ENCODE measurements at places on chromosomes 7 and 10.

GRCh38 chr7:73885975-73886798 lies 25.2 kb downstream of the TMEM270 start:
- no peak for DNase-seq

DNA sequence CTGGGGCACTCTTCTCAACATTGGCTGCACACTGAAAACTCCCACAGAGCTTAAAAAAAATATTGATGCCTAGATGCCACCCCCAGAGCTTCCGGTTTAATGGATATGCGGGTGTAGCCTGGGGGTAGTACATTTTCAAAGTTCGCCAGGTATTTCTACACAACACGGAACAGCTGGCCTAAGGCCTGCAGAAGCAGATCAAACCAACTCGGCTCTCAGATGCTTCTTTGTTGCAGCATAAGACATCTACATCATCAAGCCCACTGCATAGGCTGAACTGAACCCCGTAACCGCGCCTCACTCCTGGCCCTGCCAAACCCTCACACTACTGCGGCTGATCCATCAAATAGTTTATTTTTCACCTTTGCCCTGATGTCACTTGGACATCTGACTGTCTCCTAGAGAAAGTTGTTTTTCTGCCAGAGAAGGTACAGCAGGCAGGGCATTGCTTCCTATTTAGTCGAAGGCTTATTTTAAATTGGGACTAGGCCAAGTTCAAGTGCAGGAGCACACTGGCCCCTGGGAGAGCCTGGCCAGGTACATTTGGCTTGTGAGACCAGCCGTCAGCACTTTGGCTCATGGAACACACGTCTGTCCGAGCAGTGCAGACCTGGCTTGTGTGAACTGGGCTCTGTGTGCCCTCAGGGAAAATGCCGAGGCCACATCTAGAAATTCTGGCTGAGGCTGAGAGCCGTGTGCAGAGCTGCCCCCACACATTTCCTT lies 113.3 kb downstream of the TACC2 start:
- no peak for DNase-seq

DNA sequence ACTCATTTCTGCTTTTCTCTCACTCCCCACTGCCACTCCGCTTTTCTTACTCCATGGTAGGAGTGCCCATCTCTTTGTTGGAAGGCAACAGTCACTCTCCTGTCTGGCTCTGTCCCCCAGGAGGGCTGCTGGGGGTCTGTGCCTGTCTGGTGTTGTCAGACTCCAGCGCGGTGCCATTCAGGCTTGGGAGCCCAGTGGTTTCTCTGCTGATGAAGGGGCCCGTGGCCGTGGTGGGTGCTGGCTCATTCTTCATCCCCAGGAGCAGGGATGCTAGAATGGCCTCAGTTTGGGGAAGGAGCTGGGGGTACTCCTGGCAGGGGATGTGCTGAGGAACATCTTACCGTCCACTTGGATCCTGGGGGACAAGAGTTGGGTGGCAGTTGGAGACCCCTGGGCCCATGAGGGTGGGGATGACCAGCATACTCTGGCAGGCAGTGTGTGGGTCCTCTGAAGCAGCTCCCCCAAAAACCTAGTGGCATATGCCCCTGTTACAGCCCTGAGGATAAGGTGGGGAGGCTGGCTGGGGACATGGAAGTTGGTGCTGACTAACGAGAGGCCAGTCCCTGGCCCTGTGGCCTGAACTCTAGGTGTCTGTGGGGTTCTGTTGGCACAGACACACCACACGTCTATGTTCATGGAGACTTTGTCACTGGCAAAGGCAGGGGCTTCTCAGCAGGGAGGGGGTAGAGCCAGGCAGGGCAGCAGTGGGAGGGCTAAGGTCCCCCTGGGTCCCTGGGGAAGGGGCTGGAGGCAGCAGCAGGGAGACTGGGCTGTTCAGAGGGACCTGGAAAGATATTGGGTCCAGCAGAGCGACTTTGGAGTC lies 102.8 kb upstream of the RET start:
- DNase-seq: no peak

DNA sequence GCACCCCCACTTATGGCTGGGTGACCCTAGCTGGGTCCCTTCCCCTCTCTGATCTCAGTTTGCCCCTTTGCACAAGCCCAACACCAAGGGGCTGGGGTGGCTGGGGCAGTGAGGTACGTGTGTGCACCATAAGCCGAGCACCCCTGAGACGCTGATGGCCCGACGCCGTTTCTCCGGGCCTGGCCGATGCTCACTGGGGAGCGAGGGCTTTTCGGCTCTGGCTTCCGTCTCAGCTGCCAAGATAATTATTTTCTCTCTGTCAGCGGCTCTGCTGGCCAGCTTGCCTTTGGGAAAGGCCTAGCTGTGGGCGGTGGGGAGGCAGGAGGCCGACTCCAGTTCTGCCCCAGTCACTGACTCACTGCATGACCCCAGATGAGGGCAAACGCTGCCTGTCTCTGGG lies 91.0 kb downstream of the ZMIZ1 start:
- DNase-seq: no peak

Measured in stimulated activated CD4-positive, alpha-beta T cell treated with anti-CD3 and anti-CD28 coated beads, Interleukin-15, amount 100 ng/mL, for 1 hour (primary cell).